ENCODE measurements at places on chromosomes 5 and 9.

GRCh38 chr9:34992376-34992951, 2.9 kb downstream of the DNAJB5 start:
- no peaks in the 10 kb centered on the region for H3K27me3 ChIP-seq
- H3K4me1 ChIP-seq: peaks cover 3% of the 10 kb centered on the region
- H3K27ac ChIP-seq: peak overlapping the region; percentile 37
- no peak overlapping the region for H3K4me3 ChIP-seq

GRCh38 chr5:126543660-126544059, 51.4 kb downstream of the ALDH7A1 start:
- DNase-seq: no peak
- H3K27me3 ChIP-seq: no peaks in the 10 kb centered on the region
- peaks cover 5% of the 10 kb centered on the region for H3K36me3 ChIP-seq
- no peak overlapping the region for H3K4me3 ChIP-seq
- no peak overlapping the region for H3K27ac ChIP-seq

- no peaks in the 10 kb centered on the region for H3K36me3 ChIP-seq
- no peaks in the 10 kb centered on the region for H3K27me3 ChIP-seq
- H3K4me1 ChIP-seq: peaks cover 22% of the 10 kb centered on the region
- peak; percentile 84 for DNase-seq
Observed at GRCh38 chr5:119070578-119070827, 384 bp upstream of the DMXL1 start.

DNA sequence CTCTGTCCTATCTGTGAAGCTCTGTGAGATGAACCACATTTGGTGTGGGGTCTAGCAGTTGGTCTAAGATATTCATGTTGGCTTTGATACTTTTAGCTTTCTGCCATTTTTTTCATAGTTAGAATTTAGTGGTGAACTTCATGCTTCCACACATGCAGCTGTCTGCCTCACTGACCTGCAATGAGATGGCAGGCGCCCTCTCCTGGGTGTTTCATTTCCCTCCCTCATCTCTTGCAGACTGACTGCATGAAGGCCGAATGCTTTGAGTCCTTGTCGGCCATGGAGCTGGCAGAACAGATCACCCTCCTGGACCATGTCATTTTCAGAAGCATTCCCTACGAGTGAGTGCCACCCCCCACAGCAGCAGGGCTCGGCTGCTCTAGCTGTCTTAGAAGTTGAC, 26.1 kb upstream of the CKMT2 start:
- H3K27ac ChIP-seq: no peak overlapping the region
- no peaks in the 10 kb centered on the region for H3K36me3 ChIP-seq
- H3K27me3 ChIP-seq: no peaks in the 10 kb centered on the region
- no peak overlapping the region for H3K4me3 ChIP-seq

DNA sequence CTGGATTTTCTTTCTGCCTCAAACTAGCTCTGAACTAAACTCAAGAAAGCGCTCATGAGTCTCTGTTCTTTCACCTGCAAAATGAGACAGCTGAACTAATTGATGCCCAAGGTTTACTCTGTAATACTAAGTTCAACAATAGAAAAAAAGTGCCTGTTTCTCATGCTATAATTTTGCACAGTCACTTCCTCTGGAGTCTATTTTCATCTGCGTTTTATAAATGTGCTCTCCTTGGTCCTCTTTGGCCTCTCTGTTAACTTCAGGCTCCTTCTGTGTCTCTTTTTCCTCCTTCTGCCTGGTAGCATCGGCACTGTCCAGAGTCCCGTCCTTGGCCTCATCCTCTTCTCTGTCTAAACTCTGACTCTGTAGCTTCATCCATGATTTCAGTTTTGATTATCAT, 311.9 kb upstream of the TLE4 start:
- H3K27me3 ChIP-seq: no peaks in the 10 kb centered on the region
- no peak for DNase-seq
- no peak overlapping the region for H3K27ac ChIP-seq
- H3K36me3 ChIP-seq: no peaks in the 10 kb centered on the region
- H3K4me1 ChIP-seq: no peaks in the 10 kb centered on the region
- no peak overlapping the region for H3K4me3 ChIP-seq

GRCh38 chr5:40386289-40386688, 293.4 kb upstream of the PTGER4 start:
- no peaks in the 10 kb centered on the region for H3K27me3 ChIP-seq
- no peak for DNase-seq
- no peaks in the 10 kb centered on the region for H3K36me3 ChIP-seq

DNA sequence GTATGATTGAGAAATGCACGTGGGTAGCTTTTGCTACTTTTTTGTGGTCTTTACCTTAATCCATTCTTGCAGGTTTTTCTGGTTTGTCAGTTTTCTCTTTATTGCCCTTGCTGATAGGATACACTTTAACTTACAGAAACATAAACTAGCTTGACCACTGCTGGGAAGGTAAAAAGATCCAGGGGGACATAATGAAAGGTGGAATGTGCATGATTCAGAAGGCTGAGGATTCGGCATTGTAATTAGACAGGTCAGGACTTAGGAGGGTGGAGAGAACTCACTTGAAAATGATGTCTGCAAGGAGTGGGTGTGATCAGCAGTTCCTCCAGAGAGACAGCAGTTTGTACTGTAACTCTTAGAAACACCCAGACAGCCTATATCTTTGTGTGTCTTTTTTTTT, 19.8 kb upstream of the TXNDC8 start:
- DNase-seq: no peak
- H3K36me3 ChIP-seq: no peaks in the 10 kb centered on the region
- no peaks in the 10 kb centered on the region for H3K27me3 ChIP-seq
- H3K4me3 ChIP-seq: no peak overlapping the region
- no peaks in the 10 kb centered on the region for H3K4me1 ChIP-seq
- H3K27ac ChIP-seq: no peak overlapping the region

- H3K27ac ChIP-seq: no peak overlapping the region
- no peaks in the 10 kb centered on the region for H3K4me1 ChIP-seq
Observed at GRCh38 chr9:26310294-26310693, 582.3 kb downstream of the CAAP1 start.

DNA sequence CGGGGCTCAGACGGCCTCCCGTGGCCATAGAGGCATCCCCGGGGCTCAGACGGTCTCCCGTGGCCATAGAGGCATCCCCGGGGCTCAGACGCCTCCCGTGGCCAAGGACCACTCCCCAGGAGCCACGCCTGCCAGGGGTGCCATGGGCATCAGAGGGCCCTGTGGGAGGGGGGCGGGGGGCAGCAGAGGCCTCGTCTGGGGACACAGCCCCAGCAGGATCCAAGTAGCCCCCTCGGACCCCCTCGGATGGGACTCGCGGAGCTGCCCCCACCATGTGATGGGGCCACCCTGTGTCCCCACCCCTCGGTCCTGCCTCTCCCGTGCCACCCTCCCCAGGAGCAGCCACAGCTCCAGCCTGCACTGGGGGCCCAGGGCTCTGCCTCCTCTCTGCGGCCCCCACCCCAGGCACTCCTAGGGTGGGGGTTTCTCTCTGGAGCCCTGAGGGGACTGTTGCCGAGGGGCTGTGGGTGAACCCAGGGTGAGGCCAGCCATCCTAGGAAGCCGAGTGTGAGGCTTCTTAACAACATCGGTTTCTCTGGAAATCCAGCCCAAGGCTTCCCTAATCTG, 2.5 kb downstream of the ENTPD8 start:
- no peak for DNase-seq
- H3K36me3 ChIP-seq: no peaks in the 10 kb centered on the region

GRCh38 chr9:136394312-136395019, 5.5 kb downstream of the SNAPC4 start:
- H3K36me3 ChIP-seq: peaks cover 31% of the 10 kb centered on the region
- H3K4me3 ChIP-seq: no peak overlapping the region
- H3K4me1 ChIP-seq: no peaks in the 10 kb centered on the region
- DNase-seq: no peak
- no peak overlapping the region for H3K27ac ChIP-seq

DNA sequence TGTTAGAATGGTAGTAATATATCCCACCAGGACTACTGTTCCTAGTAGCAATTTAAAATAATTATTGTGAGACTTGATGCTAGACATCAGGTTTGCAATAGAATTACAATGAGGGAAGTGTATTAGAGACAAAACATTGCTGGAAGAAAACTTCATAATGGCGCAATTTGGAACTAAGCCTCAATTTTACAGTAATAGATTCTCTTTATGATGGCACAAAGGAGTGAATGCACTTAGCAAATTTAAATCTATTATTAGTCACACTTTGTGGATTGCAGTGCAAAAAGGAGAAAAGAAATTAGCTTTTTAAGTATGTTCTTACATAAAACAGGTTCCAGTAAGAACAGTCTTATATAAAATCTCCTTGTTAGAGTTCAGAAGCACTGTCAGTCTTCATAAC, 358.3 kb downstream of the KIAA0825 start:
- H3K27ac ChIP-seq: no peak overlapping the region
- no peaks in the 10 kb centered on the region for H3K4me1 ChIP-seq
- no peak overlapping the region for H3K4me3 ChIP-seq
- DNase-seq: no peak
- no peaks in the 10 kb centered on the region for H3K27me3 ChIP-seq

- no peak overlapping the region for H3K4me3 ChIP-seq
- no peak overlapping the region for H3K27ac ChIP-seq
- H3K36me3 ChIP-seq: no peaks in the 10 kb centered on the region
Observed at GRCh38 chr5:113606298-113607134, 93.0 kb downstream of the YTHDC2 start.

- H3K36me3 ChIP-seq: no peaks in the 10 kb centered on the region
- DNase-seq: no peak
- H3K27me3 ChIP-seq: no peaks in the 10 kb centered on the region
- no peak overlapping the region for H3K4me3 ChIP-seq
Observed at GRCh38 chr9:132609829-132610228, 27.4 kb downstream of the BARHL1 start.

GRCh38 chr5:132865668-132866341, 464 bp downstream of the GDF9 start:
- H3K4me3 ChIP-seq: peak overlapping the region; percentile 79
- H3K27me3 ChIP-seq: no peaks in the 10 kb centered on the region
- no peak for DNase-seq

GRCh38 chr9:123687246-123687751, 242.6 kb downstream of the DENND1A start:
- no peak overlapping the region for H3K4me3 ChIP-seq
- no peak overlapping the region for H3K27ac ChIP-seq
- H3K4me1 ChIP-seq: no peaks in the 10 kb centered on the region
- no peak for DNase-seq

DNA sequence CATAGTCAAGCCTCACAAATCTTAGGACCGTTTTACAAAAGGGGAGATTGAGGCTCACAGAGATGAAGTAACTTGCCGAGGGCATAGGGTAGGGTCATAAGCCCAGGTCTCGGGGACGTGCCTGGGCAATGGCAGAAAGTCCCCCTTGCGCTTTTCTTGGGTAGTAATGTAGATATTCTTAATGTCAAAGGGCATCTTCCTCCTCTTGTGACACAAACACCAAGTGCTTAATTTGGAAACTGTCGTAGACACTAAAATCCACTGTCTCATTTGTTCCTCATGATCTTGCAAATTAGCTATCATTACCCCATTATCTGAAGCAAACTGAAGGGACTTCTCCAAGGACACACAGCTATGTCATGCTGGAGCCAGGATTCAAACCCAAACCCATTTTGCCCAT, 180.8 kb downstream of the GAS1 start:
- H3K36me3 ChIP-seq: no peaks in the 10 kb centered on the region
- no peaks in the 10 kb centered on the region for H3K4me1 ChIP-seq
- no peak overlapping the region for H3K4me3 ChIP-seq
- no peak overlapping the region for H3K27ac ChIP-seq
- no peak for DNase-seq
